ENCODE measurements at places on chromosomes 13 and 19.

DNA sequence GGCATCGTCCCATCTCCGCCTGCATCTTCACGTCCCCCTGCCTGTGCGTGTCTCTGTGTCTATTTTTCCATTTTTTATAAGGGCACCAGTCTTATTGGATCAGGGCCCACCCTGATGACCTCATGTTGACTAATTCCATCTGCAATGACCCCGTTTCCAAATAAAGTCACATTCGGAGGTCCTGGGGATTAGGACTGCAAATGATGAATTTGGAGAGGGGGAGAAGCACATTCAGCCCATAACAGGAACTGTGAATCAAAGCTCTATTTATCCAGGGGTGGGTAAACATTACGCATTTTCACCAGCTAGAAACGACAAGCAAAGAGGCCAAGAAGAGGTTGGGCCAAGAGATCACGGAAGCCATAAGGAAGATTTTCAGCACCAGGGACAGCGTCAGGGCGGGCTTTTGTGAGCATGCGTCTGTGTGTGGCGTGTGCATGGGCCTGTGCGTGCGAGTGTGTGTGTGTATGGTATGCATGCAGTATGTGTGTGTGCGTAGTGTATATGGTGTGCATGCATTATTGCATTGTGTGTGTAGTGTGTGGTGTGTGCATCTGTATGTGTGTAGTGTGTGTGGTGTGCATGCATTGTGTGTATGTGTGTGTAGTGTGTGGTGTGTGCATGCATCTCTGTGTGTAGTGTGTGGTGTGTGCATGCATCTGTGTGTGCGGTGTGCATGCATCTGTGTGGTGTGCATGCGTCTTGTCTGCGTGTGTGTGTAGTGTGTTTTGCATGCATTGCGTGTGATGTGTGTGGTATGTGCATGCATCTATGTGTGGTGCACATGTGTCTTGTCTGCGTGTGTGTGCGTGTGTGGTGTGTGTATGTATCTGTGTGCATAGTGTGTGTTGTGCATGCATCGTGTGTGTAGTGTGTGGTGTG lies 19.6 kb downstream of the CELF5 start:
- peak; percentile 59 for DNase-seq

GRCh38 chr19:31706691-31707620 lies 357.7 kb upstream of the TSHZ3 start:
- no peak for DNase-seq

- DNase-seq, result no peak
These were observed 688 bp downstream of the ZNF225 start for GRCh38 chr19:44113784-44114390.

DNA sequence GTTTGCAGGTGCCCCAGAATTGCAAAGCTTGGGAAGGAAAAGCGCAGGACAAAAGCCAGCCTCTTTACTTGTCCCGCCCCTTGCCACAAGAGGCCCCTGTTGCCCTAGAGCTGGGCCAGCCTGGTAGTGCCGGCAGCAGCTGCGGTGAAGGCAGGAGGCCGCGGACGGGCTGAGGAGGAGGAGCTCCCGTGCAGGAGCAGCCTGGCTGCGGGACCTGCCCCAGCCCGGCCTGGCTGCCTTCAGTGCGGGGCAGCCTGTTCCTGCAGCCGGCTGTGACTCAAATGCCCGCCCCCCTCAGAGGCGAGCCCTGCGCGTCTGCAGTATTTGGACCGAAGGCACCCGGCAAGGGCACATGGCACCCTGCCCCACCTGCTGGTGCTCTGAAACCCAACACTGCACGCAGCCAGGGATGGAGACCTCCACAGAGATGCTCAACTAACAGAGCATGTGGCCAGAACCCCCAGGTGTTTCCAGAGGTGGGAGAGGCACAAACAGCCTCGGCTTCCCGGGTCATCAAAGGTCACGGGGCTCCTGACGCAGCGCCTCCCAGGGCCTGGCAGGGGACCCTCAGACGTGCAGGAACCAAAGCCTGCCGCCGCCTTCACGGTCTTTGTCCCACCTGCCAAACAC lies 29.7 kb downstream of the NAXD start:
- DNase-seq, result peak; percentile 50

GRCh38 chr19:11887234-11887610 lies 360 bp upstream of the ZNF69 start:
- no peak for DNase-seq

- no peak for DNase-seq
These were observed 9.7 kb downstream of the DEDD2 start for GRCh38 chr19:42207767-42208271.

DNA sequence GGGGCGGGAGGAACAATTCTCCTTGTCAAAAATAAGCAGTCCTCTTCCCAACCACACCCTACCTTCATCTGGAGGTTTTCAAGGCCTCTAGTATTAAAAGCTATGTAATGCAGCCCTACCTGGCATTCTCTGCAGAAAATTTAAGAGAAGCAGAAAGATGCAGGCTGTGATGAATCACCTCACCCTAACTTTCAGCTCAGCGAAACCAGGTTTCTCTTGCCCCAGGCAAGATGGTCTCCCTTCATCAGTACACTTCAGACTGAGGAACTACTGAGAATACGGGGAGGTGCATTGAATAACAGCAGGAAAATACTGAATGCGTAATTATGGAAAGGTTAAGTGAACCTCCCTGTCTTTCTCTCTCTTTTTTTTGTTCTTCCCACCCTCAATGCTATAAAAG lies 437.6 kb upstream of the KLF12 start:
- no peak for DNase-seq

DNA sequence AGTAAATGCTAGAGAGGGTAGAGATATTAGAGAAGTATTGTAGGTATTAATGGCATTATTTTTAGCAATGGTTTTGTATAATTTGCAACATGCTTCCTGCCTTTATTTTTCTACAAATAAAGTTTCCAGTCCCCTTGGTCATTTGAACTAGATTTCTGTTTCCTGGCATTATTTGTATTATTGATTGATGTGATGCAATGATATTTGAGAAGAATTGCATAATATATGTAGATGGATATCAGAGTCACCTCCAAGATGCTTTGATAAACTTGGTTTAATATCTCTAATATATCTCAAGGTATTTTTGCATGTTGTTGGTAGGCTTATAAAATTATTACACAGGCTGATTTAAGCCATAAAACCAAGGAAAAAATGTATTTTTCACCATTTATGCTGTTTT lies 1054.5 kb downstream of the SLITRK1 start:
- no peak for DNase-seq

GRCh38 chr19:17965370-17966128 lies 1.4 kb upstream of the KCNN1 start:
- no peak for DNase-seq

GRCh38 chr13:41465241-41465847 lies 8.0 kb downstream of the RGCC start:
- peak; percentile 84 for DNase-seq

DNA sequence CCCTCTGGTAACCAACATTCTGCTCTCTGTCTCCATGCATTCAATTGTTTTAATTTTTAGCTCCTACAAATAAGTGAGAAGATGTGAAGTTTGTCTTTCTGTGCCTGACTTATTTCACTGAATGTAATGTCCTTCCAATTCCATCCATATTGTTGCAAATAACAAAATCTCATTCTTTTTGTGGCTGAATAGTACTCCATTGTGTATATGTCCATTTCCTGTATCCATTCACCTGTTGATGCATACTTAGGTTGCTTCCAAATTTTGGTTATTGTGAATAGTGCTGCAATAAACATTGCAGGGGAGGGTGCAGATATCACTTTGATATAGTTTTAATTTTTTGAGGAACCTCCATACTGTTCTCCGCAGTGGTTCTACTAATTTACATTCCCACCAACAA lies 2.5 kb upstream of the ZNF284 start:
- no peak for DNase-seq

GRCh38 chr19:9528757-9529336 lies 9.6 kb downstream of the ZNF426 start:
- DNase-seq, result no peak

- no peak for DNase-seq
These were observed 16.1 kb upstream of the LMO7 start for GRCh38 chr13:75620020-75620419.

GRCh38 chr13:22053053-22053452 lies 382.2 kb downstream of the FGF9 start:
- DNase-seq, result no peak

GRCh38 chr13:65911546-65912193 lies 1318.5 kb downstream of the PCDH9 start:
- no peak for DNase-seq

Measured in activated CD4-positive, alpha-beta T cell treated with anti-CD3 and anti-CD28 coated beads, Interleukin-2, amount 50 U/mL, for 1 hour (primary cell).